ENCODE measurements at places on chromosomes 2 and 18.
A peak's percentile ranks its signal among the peaks of the same experiment; 100 is the strongest.

- no peak for DNase-seq
These were observed 12.3 kb downstream of the PAX8 start for GRCh38 chr2:113266431-113266830.

- DNase-seq: peak; percentile 55
These were observed 109.0 kb upstream of the CBLN2 start for GRCh38 chr18:72652990-72653593.

DNA sequence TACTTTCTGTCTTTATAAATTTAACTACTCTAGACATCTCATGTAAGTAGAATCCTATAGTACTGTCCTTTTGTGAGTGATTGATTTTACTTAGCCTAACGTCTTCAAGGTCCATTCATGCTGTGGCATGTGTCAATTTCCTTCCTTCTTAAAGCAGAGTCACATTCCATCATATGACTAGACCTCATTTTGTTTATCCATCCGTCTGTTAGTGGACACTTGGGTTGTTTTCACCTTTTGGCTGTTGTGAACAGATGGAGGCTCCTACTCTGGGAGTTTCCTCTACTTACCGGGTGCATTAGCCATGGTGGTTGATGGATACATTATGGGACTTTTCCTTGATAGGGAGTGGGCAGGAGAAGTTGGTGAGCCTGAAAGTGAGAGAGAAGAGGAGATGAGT lies 6.4 kb upstream of the PDIA6 start:
- no peak for DNase-seq

DNA sequence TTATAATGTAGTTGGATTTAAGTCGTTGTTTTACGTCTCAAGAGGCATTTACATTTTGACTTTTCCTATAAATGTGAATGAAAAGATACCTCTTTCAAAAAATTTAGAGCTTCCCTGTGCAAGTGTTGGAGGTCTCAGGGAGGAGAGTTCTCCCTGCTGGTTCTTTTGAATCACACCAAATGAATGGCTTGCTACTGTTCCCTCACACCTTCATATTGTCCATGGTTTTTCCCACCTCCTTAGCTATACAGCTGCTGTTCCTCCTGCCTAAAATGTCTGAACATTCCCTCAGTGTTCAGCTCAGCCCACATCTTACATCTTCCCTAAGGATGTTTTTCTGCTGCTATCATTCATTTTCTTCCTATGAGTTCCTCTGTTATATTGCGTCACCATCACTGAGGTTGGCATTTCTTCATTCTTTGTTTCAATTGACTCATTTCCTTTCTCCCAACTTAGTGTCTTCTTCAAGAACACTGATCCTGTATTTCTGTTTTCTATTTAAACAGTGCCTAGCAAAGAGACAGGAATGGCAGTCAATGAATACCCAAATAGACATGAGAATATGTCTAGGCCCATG lies 46.0 kb downstream of the COX7A2L start:
- DNase-seq: no peak

GRCh38 chr2:142010477-142011270 lies 120.1 kb downstream of the LRP1B start:
- no peak for DNase-seq

DNA sequence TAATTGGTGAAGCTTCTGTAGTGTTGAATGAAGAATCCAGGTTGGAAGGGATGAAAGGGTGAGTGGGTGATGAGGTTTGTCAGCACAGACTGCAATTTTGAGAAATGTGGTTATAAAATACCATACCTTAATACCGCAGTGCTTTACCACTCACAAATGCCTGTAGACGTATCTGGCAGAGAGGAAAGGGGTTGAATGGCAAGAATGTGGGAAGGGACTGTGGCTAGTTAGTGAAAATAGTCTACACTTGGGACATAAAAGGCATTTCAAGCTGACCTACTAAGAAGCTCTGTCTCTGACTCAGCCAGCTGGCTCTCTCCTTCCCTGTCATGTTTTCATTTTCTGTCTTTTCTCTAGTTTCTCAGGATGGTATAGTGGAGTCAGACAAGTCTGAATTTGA lies 25.1 kb downstream of the CDK15 start:
- DNase-seq: no peak

DNA sequence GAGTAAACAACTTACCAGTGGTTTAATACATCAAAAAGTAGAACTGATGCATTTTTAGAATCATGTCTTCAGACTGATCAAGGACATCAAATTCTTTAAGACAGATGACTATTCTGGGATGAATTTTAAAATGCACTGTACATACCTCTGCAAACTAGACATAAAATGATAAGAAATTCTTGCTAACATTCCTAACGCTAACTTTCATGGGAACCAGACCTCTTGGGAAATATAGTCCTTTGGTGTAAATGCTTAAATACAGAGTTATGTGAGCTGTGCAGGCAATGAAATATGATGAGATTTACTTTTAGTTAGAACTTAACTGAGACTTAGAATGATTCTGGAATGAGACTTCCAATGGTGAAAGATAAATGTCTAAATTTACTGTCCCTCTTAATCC lies 562.0 kb downstream of the NR4A2 start:
- no peak for DNase-seq

DNA sequence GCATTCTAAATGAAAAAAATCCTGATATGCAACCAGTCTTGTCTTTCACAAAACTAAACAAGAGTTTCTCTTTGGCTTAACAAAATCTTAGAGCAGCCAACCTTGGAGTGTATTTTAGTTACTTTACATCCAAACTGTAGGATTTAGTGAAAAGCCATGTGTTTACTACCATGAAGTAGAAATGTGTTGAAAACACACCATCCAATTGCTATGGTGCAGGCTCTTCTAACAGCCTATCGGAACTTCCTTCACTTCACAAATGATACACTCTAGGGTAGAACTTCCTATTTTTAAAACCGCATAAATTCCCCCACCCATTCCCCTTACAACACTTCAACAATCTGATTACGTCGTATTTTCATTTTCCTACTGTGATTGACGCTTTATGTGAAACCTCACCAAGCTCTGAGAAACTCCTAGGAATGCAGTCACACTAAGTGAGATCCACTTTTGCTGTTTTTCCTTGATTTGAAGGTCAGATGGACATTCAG lies 74.4 kb upstream of the MAP4K4 start:
- peak; percentile 69 for DNase-seq

DNA sequence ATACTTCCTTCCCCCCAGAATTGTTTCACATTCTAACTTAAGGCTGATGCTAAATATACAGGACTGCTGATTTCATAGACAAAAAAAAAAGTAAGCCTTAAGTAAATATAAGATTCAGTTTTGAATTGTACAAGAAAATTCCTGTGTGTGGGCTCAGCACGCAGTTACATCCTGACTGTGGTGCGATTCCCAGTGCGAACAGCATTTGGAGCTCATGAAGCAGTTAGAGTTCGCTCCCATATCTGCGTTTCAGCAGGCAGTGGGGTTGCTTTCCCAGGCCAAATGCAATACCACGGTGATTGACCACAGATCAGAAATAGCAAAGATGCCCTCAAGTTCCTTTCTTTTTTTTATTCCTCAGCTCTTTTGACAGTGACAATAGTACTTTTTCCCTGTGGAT lies 75.6 kb downstream of the SATB2 start:
- DNase-seq: no peak

GRCh38 chr2:3192920-3193319 lies 184.7 kb downstream of the EIPR1 start:
- no peak for DNase-seq

DNA sequence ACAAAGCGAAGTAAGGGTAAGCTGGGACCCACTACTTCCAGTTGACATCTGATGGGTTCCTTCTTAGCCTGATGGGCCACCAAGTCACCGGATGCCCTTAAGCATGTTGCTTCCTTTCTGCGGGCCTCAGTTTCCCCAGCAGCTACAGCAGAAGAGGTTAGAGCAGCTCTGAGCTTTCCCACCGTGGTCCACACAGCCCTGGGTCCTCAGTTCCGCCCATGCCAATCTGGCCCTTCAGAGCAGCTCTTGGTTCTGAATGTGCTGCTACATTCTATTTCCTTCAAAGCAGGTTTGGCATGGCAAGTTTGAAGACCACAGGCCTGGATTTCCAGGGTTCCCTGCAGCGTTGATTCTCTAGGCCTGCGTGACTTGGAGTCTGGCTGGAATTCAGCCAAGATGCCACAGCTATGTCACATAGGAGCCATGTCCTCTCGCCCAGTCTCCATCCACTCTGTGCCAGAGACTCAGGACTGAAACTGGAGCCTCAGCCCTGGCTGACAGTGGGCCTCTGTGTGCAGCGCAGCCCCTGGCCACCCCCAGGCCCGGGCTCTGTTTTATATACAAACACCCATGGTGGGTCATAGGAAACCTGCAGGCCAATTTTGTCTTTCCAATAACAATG lies 79.6 kb downstream of the TFCP2L1 start:
- no peak for DNase-seq

GRCh38 chr2:204081487-204082425 lies 145.2 kb downstream of the ICOS start:
- no peak for DNase-seq

GRCh38 chr2:232236200-232236599 lies 142.4 kb upstream of the ALPP start:
- peak; percentile 70 for DNase-seq

GRCh38 chr2:124647663-124648062 lies 622.6 kb downstream of the CNTNAP5 start:
- DNase-seq: no peak

GRCh38 chr18:31046916-31047315 lies 4.4 kb upstream of the DSC3 start:
- no peak for DNase-seq

DNA sequence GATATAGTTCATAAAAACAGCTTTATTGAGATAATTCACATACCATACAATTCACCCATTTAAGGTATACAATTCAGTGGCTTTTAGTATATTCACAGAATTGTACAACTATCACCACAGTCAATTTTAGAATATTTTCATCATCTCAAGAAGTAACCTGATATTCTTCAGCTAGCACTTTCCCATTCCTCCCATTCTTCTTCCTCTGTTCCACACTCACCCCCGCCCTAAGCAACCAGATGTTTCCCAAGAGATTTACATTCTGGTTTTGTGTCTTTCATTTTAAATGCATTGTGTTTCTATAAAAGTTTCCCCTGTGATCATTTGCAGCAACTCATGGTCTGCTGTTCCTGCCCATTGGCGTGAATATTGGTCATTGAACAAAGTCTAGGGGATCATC lies 5.4 kb downstream of the GPN1 start:
- no peak for DNase-seq

- DNase-seq: peak; percentile 47
These were observed 7.9 kb downstream of the NEDD4L start for GRCh38 chr18:58051765-58052460.

DNA sequence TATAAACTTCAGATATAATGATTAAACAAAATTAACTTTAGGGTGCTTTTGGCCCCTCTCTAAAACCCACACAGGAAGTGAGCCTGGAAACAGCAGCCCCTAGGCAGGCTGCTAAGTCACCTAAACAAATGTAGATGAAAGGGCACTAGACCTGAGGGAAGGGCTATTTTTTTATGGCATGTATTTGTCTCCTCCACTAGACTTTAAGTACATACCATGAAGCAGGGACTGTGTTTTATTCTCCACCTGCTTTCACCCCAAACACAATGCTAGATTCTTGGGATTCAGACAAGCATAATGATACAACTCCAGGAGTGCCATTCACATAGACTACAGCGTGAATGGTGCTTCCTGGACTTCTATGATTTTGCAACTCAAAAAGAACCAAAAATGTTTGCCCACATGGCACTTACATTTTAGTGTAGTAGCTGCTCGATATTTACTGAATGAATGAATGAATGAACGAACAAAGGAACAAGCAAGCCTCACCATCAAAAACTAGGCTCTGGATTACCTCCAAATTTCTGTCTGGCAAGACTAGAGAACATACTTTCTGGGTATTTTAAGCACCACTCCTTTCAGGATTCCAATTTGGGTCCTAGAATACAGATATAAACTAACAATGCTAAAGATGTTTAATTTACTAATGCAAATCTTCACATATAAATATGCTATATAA lies 10.1 kb downstream of the ATAD2B start:
- no peak for DNase-seq

GRCh38 chr2:17373041-17373440 lies 145.2 kb downstream of the RAD51AP2 start:
- DNase-seq: no peak

DNA sequence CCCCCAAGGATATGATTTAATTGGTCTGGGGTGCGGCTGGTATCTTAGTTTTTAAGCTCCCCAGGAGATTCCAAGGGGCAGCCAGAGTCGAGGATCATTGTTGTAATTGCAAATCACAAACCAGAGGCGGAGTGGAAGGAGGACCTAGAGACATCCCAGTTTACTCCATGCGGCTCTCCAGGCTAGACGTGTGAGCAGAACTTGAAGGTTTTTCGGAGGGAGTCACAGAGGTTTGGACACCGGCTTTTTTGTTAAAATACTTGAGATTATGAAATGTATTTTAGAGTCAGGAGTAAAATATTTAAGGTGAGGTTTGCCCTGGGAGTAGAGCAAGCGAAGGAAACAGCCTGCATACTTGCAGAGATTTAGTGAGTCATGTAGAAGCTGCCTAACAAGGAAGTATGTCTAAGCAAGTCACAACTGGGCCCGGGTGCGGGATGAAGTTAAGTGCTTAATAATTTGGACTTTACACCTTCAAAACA lies 39.5 kb downstream of the TGOLN2 start:
- no peak for DNase-seq

DNA sequence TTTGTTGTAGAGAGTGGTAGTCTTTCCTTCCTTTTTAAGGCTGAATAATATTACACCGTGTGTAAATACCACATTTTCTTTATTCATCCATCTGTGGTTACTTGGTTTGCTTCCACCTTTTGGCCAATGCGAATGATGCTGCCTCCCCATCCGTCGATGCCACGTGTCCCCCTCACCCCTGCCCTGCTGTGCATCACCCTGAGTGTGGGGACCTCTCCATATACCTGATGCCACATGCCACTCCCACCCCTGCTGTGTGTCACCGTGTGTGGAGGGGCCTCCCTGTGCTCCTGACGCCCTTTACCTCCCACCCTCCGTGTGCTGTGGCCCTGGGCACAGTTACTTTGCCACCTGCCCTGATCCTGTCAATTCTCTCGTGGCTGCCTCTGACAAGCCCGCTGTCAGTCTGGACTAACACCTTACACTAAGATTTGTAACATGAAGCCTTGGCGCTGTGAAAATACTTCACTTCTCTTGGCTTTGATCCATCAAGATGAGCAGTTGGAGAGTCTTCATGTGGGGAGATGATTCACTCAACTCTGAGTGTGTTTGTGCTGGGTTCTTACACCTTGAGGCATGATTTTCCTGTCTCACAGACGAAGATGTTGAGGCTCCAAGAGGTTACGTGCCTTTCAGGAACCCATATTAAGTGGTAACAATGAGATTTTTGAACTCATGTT lies 234.0 kb downstream of the ZNF407 start:
- no peak for DNase-seq

DNA sequence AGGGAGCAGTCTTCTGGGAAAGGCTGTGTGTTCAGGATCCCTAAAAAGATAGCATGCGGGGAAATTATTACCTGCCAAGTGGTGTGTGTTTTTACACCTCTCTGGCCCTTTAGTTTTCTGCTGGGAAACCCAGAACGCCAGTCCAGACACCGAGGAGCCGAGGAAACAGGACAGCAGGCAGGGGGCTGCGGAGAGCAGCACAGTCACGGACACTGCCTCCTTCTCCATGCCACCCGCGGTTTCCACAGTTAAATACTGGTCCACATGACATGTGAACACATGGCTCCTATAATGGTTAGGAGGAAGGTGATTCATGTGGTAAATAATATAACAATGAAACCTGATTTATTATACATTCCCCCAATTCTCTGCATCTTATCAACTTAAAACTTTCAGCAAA lies 20.4 kb downstream of the CNOT11 start:
- no peak for DNase-seq
